ENCODE measurements at places on chromosomes 16 and 17.

DNA sequence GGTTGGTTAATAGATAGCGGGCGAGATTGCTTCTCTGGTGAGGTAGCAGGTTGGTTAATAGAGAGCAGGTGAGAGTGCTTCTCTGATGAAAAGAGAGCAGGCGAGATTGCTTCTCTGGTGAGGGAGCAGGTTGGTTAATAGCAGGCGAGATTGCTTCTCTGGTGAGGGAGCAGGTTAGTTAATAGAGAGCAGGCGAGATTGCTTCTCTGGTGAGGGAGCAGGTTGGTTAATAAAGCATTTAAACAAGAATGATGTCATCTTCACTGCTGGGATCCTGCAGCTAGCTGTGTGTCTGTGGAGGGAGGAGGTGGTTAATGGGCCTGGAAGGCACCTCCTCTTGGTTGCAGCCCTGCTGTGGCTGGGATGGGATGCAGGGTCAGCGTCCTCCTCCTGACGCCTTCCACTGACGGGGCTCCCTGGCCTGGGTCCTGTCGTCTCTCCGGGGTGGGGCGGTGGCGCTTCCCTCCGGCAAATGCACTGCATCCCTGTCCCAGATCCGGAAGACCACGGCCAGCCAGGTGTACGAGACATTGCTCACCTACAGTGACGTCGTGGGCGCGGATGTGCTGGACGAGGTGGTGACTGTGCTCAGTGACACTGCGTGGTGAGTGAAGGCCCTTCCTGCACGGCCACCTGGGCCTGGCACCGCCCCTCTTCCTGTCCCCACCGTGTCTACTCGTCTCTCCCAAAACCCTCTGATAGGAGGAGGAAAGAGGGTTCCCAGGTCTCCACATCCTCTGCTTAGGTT is 99.2 kb upstream of the ZNF750 start:
- no peak for DNase-seq

DNA sequence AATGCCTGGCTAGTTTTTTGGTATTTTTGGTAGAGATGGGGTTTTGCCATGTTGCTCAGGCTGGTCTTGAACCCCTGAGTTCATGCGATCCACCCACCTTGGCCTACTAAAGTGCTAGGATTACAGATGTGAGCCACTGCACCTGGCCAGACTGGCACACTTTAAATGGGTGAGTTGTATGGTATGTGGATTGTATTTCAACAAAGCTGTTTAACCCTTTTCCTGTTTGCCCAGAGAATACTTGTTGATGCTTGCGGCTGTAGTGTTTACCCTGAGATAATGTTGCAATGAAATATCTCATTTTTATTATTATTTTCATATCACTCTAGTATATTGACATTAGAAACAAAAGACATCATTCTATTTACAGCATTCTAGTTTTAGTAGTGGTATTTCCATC is 17.1 kb upstream of the TMEM94 start:
- DNase-seq, result no peak

GRCh38 chr17:33637534-33637933 is 344.4 kb upstream of the ASIC2 start:
- no peak for DNase-seq

DNA sequence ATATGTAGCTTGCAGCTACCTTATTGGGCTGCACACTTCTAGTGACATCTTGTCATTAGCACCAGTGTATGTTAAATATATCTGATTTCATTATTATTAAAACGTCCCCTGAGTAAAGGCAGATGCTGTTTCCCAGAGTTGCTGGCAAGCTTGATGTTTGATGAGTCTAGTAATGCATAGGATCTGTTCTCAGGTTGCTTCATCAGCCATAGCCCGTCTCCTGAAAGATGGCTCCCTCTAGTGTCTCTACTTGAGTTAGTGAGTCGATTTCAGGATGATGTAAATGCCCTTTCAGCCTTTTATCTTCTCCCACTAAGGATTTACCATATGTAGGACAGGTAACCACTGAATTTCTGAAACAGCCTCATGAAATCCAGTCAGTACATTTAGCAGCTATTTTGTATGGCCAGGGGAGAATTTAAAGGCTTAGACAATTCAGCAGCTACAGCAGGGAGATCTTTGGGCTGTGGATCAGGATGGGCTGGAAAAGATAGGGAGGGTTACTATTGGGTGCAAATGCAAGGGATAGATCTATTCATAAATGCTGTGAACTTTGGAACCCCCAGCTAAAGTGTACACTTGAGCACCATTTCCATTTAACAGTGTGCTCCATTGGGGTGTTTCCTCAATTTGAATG is 376.3 kb downstream of the CNTNAP4 start:
- DNase-seq, result no peak

DNA sequence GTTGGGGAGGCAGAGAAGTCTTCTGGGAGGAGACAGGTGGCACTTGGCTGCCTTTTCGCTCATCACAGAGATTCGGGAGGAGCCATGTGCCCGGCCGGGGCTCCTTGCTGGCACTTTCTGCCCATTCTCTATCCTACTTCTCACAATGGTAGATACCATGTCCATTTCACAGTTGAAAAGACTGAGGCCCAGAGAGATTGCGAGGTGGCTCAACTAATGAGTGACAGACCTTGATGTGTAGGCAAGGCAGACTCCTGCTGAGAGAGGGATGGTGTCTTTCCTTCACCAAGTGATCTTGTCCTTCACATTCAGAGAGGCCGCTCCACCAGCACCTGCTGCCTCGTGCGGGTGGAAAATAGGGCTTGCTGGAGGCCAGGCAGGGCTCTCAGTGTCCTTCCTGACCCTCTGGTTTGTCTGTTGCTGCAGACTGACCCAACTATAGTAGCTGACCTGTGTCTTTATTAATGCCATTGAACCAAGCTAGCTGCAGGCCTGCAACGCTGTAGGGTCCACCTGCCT is 42.1 kb downstream of the MPRIP start:
- DNase-seq, result no peak

- no peak for DNase-seq
Measured at GRCh38 chr16:54627616-54628015, 303.0 kb upstream of the IRX5 start.

DNA sequence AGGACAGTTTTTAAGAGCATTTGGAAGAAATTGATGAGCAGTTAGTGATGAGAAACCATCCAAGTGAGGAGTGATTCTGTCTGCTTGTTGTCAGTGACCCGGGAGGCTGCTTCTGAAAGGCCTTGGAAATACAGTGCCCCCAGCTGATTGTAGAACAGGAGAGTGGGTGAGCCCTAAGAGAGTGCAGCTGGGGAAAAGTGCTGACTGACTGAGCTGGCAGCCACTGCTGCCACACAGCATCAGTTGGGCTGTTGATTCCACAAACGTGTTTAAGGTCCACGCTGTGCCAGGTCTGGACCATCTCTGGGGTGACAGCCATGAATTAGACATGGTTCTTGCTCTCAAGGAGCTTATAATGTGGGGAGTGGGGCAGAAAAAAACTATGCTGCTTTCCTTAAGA is 18.9 kb downstream of the NUP93 start:
- no peak for DNase-seq

DNA sequence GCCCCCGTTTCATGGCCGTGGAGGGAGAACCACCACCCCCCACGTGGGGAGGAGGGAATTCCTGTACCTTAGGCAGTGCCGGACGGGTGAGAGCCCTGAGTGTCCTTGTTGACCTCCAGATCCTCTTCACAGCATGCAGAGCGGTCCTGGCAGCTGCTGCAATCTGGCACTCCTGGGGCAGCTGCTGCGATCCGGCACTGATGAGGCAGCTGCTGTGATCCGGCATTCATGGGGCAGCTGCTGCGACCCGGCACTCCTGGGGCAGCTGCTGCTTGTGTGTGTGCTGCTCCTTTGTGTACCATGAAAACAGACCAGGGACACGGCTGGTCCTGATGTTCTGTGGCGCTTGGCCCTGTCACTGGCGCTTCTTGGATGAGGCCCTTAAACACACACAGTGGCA is 12.8 kb downstream of the ZNF778 start:
- no peak for DNase-seq

GRCh38 chr17:7490144-7490543 is 6.0 kb downstream of the POLR2A start:
- no peak for DNase-seq

DNA sequence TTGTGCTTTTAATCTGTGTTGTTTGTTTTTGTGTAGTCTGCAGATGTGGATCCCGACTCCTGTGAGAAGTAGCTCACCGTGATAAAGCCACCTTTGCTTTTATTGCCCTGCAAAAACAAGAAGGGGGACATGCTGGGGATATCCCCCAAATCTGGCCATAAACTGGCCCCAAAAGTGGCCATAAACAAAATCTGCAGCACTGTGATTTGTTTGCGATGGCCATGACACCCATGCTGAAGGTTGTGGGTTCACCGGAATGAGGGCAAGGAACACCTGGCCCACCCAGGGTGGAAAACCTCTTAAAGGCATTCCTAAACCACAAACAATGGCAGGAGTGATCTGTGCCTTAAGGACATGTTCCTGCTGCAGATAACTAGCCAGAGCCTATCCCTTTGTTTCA is 15.1 kb downstream of the AHSP start:
- DNase-seq, result no peak

DNA sequence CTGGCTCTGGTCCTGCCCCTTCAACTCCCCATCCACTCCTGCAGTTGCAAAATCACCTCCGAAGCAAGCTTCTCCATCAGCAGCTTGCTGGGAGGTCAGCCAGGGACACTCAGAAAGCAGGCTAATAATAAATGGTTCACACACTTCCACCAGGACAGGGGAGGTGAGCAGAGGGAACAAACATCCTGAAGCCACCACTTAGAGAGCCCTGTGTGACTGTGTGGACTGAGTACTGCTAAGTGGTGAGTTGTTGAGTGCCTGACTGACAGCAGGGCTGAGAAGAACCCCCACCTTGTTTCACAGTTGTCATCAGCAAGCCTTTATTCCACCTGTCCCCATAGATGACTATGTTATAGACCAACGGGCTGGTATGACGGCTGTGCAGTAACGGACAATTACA is 213.9 kb downstream of the CBLN1 start:
- DNase-seq, result no peak

GRCh38 chr17:48313096-48313755 is 116.8 kb downstream of the SKAP1 start:
- no peak for DNase-seq

- DNase-seq, result no peak
Measured at GRCh38 chr17:3926860-3927627, 10.8 kb upstream of the P2RX1 start.

- no peak for DNase-seq
Measured at GRCh38 chr17:80527016-80527645, 17.5 kb upstream of the RPTOR start.

GRCh38 chr16:22285080-22285479 is 12.1 kb upstream of the POLR3E start:
- no peak for DNase-seq

DNA sequence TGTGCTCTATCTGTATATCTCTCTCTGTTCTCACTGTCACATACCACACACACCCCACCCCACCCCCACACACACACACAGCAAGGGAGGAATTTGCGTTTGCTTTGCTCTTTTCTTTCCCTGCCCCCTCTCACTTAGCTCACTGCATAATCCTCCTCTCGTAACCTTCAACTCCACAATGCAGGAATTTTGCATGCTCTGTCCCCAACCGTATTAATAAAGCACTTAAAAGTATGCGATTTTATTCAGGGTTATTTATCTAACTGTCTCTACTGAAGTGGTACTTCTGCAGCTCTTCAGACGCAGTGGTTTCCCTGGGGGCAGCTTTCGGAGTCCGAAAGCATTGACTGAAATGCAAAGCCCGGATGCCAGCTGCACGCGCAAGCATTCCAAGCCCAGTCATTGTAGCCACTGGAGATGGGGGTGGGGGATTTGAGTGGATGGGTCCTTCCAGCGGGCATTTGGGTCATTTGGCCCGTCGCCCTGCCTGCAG is 105.4 kb upstream of the RBFOX1 start:
- DNase-seq, result no peak

DNA sequence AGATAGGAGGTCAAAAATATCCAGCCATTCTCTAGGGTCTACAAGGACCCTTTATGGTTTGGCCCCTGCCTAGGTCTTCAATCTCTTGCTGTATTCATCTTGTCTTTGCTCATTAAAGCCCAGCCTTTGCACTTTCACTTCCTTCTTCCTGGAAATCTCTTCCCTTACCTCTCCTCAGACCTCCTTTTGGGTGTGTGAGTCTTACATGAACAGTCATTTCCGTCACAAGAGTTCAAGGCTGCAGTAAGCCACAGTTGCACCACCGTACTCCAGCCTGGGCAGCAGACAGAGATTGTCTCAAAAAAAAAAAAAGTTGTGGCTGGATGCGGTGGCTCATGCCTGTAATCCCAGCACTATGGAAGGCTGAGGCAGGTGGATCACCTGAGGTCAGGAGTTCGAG is 6.0 kb upstream of the ATP1B2 start:
- DNase-seq, result no peak

GRCh38 chr16:4613636-4614570 is 785 bp downstream of the UBALD1 start:
- DNase-seq, result peak; percentile 41

GRCh38 chr17:35002876-35003551 is 22.7 kb downstream of the LIG3 start:
- DNase-seq, result no peak

- DNase-seq, result no peak
Measured at GRCh38 chr17:43020789-43021740, 1.1 kb downstream of the VAT1 start.

- DNase-seq, result no peak
Measured at GRCh38 chr17:75550139-75550465, 24.6 kb downstream of the LLGL2 start.

DNA sequence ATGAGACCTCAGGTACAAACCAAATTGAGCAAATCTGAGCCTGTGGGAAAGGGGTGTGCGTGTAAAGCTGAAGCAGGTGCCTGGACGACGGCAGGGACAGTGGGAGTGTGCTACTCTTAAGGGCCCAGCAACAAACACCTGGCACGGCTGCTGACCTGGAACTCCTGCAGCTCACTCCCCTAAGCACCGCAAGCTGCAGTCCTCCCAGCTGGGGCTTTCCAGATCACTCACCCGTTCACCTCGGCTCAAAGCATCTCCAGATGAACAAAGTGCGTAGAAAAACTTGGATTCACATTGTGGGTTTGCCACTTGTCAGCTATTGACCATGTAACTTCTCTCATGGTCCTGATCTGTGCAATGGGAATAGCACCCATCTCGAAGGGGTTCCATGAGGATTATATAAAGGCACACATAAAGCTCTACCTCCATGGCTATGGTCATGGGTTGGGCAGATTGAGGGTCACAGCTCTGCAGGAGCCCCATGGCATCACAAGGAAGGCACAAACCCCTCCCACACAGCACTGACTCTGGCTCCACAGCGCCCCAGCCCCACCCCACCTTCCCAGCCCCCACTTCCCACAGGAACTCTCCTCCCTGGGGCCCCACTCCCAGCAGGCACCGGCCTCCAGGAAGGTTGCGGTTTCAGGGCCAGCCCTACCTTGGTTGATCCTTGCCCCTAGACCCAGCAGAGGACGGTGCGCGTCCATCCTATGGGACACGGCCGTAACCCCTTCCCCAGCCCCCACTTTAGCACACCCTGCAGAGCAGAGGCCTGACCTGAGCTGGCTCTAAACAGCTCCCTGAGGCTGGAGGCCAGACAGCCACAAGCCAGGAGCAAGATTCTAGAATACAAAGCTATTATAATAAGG is 21.9 kb downstream of the ST3GAL2 start:
- no peak for DNase-seq
